NCI-H1417 treated with DMSO at 0.1 percent for 48 hours (cell line): ENCODE measurements at places on chromosomes 3 and 15.

GRCh38 chr3:10666621-10667020 is 149.4 kb upstream of the SLC6A11 start:
- DNase-seq, result no peak

DNA sequence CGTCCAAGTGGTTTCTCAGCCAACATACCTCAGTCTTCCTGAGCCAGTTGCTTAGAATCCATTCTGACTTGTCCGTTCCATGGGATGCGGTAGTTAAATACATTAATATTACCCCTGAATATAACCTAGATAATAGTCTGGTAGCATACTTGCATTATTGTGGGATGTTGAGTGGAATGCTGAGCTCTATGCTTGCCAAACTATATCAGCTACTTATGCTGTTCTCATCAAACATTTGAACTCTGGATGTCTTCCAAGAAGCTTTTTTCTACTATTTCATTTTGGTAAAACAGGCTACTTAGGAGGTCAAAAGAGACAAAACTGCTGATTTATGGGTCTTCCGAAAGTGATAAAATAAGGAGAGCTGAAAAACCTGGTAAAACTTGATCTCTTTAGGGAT is 429.5 kb downstream of the NAALADL2 start:
- DNase-seq, result no peak

DNA sequence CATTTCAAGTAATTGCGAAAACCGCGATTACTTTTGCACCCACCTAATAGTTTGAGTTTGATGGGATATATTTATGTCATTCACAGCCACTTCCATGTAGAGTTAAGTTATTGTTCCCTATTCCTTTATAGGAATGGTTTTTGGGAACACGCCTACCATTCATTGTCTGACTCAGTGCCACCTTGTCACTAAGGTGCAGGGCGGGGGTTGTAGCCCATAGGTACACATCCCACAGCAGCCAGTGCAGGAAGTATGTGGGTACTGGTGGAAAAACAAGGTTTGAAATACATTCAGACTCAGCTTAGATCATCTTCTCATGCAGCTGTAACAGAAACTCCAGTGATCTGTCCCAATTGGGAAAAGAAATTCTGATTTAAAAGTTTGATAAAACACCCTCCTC is 48.2 kb upstream of the CFAP161 start:
- DNase-seq, result no peak

- DNase-seq, result peak; percentile 20
Measured at GRCh38 chr3:12719984-12720898, 38.8 kb downstream of the TMEM40 start.

- no peak for DNase-seq
Measured at GRCh38 chr15:78164010-78164409, 14.8 kb downstream of the IDH3A start.

GRCh38 chr3:177603148-177603603 is 405.9 kb upstream of the TBL1XR1 start:
- no peak for DNase-seq

GRCh38 chr3:172709774-172710663 is 848 bp downstream of the NCEH1 start:
- DNase-seq, result no peak

- DNase-seq, result no peak
Measured at GRCh38 chr3:177379045-177379444, 181.8 kb upstream of the TBL1XR1 start.

DNA sequence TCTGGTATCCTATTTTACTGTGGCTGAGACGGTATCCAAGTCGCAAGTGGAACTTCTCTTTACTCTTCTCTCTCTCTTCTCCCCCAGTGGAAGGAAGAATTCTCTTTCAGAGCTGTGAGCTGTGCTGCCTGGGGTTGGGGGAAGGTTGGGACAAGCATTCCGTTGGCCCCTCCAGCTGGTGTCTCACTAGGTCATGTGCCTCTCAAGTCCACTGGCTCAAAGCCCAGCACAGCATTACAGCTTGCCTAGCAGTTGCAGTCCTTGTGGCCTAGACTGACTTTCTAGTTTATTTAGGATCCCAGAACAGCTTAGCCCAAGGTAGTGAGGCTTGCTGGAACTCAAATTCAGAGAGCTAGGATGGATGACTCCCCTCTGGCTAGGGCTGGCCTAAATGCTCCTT is 76.1 kb upstream of the SPATA16 start:
- no peak for DNase-seq

DNA sequence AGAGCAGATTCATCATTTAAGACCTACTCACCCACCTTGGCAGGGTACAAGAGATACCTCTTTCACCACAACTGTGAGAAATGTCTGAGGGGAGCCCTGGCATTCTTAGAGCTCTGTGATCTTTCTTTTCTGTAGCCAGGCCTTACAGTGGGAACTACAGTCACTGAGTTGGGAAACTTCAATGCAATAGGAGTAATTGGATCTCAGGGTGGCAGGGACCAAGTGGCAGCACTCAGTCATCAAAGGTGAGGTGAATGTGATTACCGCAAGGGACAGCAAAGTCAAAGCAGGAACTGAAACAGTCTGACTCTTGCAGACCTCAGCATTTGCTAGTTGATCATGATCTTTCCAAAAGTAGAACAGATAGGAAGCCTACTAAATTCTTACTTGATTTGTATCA is 7.2 kb upstream of the MCF2L2 start:
- no peak for DNase-seq

GRCh38 chr3:18061737-18062656 is 319.6 kb upstream of the TBC1D5 start:
- no peak for DNase-seq

GRCh38 chr15:80977627-80978036 is 12.0 kb downstream of the MESD start:
- DNase-seq, result no peak

DNA sequence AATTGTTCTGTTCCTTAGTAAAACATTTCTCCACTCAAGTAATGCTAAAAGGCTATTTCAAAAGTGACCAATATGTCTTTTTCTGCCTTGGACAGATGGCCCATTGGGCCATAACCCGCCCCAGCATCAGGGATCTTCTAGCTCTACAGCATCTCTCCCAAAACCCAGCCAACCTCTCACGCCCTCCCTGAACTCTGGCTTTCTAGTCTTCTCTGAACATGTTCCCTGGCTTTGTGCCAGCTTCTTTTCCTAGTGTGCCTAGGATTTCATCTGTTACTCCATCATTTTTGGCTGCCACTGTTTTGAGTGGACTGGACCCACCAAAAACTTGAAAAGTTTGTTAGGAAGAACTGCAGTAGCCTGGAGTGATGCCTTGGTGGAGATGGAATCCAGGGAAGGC is 30.7 kb downstream of the TRPM1 start:
- DNase-seq, result no peak

- DNase-seq, result no peak
Measured at GRCh38 chr3:186281176-186281575, 80.9 kb downstream of the DGKG start.

GRCh38 chr3:136995652-136996051 is 37.9 kb downstream of the IL20RB start:
- no peak for DNase-seq

DNA sequence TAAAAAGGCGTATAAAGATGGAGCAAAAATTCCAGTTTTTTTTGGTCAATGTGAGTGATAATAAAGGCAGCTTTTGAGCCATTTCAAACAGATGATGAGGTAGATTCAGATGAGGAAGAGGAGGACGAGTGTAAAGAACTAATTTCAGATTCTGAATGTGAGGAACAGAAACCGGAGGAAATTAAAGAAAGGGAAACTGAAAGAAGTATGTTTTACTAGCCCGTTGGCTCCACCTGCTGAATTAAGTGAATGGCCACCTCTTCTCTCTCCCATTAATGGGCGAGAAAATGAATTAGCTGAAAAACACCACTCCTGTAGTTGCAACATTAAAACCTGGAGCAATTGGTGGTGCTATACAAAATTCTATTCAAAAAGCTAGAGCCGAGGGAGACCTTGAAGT is 55.4 kb downstream of the CYP19A1 start:
- DNase-seq, result no peak

GRCh38 chr3:190862209-190863118 is at the start of gene GMNC:
Gene GMNC (minus strand): TSS chr3:190862694. CDS start chr3:190862615, 79 bp downstream.
- DNase-seq, result no peak

DNA sequence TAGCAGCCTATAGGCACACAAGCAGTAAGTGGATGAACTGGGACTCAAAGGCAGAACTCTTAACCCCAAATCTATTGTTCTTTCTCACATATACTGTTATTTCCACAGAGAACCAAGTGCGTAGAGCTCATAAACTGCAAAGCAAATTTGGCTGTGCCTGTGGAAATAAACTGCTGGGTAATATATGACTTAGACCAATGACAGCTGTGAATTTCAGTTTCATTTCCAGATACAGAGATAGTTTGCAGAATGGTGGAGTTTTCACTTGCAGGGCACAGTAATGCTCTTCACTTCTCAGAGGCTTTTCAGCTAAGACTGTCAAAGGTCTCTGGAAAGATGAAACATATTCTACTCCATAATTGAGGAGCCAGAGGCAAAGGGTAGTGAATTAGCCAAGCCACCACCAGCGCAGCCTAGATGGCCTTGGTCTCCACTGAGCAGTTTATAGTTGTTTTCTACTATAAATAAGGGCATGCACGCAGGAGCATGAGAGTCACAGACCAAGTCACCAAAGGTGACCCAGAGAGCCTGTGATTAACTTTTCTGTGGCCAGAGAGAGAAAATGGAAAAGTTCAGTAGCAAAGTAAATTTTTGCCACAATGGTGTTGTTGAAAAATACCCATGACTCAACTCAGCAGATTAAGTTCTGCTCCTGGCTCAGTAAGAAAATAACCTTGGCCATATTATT is 180.7 kb upstream of the GRM7 start:
- no peak for DNase-seq

DNA sequence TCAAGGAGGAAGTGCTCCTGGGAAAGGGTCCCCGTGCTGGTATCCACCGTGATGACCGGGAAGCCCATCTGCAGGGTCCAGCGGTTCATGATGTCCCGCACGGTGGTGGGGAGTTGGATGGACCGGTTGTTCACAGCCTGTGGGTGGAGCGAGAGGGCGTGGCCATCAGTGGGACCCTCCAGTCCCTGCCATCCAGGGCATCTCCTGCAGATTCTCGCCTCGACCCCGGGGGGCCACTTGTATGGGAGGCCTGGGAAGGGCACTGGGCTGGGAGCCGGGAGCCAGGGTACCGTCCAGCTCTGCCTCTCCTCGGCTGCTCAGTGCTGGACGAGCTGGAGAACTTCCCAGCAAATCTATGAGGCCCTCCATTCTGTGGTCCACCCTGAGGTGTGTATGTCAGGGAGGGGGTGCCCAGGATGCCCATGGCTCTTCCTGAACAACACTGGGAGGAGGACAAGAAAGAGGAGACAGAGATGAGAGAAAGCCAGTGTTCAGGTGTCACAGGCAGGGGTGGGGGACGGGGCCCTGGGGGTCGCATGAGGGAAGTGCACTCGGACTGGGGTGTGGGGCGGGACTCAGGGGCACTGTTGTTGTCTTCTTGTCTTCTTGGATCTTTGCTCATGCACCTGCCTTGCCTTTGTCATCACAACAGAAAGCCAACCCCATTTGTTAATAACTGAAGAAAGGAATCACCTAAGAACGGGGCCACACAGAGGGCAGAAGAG is 13.0 kb downstream of the ANPEP start:
- no peak for DNase-seq

GRCh38 chr15:91263632-91264531 is 163.8 kb downstream of the SV2B start:
- no peak for DNase-seq

DNA sequence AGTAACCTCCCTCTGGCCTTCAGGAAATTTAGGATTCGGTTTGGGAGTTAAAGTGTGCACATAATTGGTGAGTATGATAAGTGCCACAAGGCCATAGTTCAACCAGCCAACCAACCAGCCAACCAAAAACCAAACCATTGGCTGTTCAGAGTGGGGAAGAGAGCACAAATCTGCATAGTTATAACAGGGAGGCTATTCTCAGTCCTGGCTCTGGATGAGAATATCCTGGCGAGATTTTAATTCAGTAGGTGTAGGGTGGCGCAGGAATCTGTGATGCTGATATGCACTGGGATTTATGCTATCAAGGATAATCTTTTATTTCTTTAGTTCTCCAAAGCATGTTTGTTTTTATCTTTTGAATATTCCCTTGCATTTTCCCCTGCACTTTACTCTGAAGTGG is 49.1 kb downstream of the AKAP13 start:
- no peak for DNase-seq

DNA sequence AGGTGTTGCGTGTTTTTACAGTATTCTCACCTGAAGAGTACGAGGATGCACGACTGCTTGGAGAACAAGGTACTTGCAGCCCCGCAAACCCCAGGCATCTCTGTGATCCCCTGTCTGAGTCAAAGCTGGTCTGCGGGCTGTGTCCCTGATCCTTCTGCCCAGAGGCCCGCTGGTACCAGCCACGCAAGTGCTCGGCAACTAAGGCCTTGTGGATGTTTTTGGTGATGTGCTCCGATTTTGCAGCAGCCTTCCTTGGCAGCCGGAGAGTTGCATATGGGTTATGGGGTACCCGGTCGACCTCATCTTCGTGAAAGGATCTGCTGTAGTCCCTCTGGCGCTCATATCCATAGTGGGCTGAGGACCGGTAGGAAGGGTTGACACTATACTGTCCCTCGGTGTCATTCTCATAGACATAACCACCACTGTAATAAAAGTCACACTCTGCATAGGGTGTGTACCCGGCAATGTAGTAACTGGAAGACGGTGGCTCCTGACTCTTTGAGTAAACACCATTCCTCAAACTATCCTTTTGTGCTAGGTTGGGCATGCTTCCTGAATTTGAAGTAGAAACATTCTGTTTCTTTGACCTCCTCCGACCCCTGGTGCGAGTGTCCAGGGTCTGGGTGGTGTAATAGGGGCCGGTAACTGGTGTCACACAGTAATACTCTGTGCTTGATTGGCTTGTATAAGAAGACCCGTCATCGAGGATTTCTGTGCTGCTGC is 58.6 kb upstream of the LMOD3 start:
- no peak for DNase-seq

- DNase-seq, result no peak
Measured at GRCh38 chr15:78691167-78691850, 50.3 kb upstream of the CHRNB4 start.

GRCh38 chr3:59939826-59940426 is 890.1 kb upstream of the CFAP20DC start:
- DNase-seq, result no peak

GRCh38 chr15:61634837-61635236 is 405.7 kb upstream of the RORA start:
- DNase-seq, result no peak

GRCh38 chr15:69735121-69735520 is 282.5 kb downstream of the RPLP1 start:
- no peak for DNase-seq

DNA sequence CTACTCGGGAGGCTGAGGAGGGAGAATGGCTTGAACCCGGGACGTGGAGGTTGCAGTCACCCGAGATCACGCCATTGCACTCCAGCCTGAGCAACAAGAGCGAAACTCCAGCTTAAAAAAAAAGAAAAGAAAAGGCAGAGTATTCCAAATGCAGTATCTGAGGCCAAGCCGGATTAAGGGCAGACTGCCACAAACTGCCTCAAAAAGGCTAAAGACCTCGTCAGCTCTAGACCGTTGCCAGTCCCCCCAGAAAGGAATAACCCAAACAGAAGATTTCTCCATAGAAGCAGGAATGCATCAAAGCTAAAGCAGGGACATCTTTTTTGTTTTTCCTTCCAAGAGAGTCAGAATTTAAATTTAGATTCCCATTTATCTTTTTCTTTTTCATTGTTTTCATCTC is 72.9 kb downstream of the TM4SF4 start:
- DNase-seq, result no peak
